Thymus (tissue), 14 donors: ENCODE measurements at places on chromosomes 2 and 18. TPM values are rescaled to one million over a fixed set of nuclear protein-coding genes. Genes with fewer than 3 reads are reported as not detected.
A peak's percentile ranks its signal among the peaks of the same experiment; 100 is the strongest.

DNA sequence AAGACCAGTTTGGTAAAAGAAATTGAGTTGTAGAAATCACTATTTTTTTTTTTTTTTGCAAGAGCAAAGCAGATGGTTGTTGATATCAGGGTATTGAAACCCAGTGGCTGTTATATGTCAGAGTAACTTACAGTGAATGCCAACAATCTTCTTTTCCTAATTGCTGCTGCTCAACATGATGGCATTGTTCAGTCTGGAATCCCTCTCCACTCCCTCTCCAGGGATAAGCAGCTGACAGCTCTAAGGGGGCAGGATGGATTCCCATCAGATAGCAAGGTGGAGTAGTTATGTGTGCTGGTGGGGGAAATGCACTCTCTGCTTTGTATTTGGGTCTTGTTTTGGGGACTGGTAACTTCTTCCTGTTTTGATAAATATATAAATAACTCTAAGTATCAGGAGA, 200.0 kb downstream of the PIK3C3 start:
- no peak for DNase-seq

- DNase-seq, result peak; percentile 41
Measured at GRCh38 chr2:198144660-198145059, 340.3 kb downstream of the PLCL1 start.

GRCh38 chr18:66156946-66157687, 406.3 kb downstream of the CDH7 start:
- no peak for DNase-seq

GRCh38 chr2:104856086-104856972, 2.4 kb downstream of the POU3F3 start:
- DNase-seq, result peak; percentile 56

- no peak for DNase-seq
Measured at GRCh38 chr2:20476950-20477349, 30.1 kb downstream of the RHOB start.

WNT10A gene
- 1.1 TPM for total RNA-seq
